ENCODE measurements at places on chromosomes 1 and 21.

GRCh38 chr1:115170377-115170776, 81.1 kb upstream of the TSPAN2 start:
- no peak for DNase-seq

GRCh38 chr1:115190540-115191170, 101.4 kb upstream of the TSPAN2 start:
- DNase-seq: no peak

DNA sequence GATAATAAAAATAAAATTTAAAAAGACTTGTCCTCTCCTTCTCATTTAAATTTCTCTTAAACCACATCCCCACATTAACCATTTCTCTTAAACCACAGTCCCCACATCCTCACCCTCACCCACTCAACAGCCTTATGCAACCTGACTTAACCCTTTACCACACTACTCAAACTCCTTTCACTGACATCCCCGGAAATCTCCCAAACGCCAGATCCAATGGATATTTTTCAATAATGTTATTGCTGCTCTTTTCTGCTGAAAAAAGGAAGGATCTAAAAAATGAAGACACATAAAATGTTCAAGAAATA, 54.2 kb upstream of the EEIG2 start:
- DNase-seq: no peak

- no peak for DNase-seq
These were observed 26.5 kb downstream of the ACTA1 start for GRCh38 chr1:229407206-229408026.

DNA sequence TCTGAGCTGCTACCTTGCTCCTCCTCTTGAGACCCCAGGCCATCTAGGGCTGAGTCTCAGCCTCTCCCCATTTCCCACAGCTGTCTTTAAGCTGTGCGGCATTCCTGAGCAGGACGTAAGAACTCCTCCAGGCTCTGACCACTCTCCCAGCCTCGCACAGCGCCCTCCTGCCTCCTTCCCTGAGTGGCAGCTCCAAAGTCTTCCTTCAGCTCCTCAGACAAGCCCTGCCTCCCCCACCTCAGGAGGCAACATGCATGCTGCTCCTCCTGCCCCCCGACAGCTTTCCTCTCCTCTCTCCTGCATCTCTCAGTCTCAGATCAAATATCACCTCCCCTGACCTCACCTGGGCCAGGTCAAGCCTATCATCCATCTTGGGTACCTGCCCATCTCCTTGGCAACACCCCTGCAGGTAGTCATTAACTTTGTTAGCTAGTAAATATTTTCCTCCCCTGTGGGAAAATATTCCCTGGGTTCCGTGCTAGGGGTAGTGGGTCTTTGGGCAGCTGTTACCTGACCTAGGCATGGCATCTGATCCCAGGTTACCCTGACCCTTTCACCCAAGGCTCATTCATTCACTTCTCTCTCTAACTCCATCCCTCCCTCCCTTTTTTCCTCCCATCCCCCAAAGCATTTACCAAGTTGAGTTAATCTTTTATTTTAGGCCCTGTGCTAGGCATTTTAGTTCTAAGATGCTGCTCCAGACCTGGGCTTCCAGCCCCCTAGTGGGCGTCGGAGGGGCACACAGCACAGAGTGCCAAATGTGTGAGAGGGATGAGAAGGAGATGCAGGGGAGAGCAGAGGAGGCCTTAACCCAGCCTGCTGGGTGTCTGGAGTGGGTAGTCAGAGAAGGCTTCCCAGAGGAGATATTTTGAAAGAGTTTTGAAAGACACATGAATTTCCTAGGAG, 419.9 kb downstream of the PTPRU start:
- no peak for DNase-seq

GRCh38 chr1:76433526-76433925, 359.0 kb downstream of the ST6GALNAC3 start:
- no peak for DNase-seq

GRCh38 chr1:42035205-42035829, 116.6 kb upstream of the HIVEP3 start:
- DNase-seq: no peak

DNA sequence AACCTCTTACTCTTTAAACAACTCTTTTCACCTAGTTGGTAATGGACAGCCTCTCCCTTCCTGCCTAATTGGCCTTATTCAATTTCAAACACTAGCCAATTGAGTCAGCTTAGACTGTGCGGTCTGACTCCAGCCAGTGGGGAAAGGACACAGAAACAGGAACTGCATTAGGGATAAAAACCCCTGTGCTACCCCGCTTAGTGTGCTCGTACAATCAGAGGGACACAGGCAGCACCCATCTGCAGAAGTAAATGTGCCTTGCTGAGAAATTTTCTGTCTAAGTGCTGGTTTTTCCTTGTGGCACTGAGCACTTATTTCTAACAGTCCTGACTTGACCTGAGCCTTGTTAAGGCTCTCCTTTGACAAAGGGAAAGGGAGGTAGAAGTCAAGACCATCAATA, 6.0 kb upstream of the CD2 start:
- DNase-seq: no peak

- DNase-seq: no peak
These were observed 390.4 kb downstream of the TGFB2 start for GRCh38 chr1:218735436-218736032.

Data from GM12865 (cell line).